ENCODE measurements at places on chromosomes 7 and 10.

DNA sequence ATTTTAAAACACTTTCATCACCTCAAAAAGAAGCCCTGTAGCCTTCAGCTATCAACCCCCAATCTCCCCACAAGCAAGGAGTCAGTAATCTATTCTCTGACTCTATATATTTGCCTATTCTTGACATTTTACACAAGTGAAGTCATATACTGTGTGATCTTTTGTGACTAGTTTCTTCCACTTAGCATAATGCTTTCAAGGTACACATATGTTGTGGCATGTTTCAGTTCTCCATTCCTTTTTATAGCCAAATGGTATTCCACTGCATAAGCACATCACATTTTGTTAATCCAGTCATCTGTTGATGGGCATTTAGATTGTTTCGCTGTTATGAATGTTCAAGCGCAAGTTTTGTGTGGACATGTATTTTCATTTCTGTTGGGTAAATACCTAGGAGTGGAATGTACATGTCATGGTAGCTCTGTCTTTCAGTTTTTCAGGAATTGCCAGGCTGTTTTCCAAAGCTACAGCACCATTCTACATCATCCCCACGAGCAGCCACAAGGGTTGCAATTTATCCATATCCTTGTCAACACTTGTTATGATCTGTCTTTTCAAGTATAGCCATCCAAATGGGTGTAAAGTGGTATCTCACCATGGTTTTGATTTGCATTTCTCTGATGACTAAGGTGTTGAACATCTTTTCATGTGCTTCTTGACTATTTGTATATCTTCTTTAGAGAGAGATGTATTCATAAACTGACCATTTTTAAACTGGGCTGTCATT lies 405.6 kb downstream of the KCNMA1 start:
- DNase-seq = no peak

GRCh38 chr10:6748029-6748428 lies 168.0 kb upstream of the PRKCQ start:
- no peak for DNase-seq

GRCh38 chr10:100728928-100729861 lies 16.2 kb upstream of the PAX2 start:
- DNase-seq = no peak

DNA sequence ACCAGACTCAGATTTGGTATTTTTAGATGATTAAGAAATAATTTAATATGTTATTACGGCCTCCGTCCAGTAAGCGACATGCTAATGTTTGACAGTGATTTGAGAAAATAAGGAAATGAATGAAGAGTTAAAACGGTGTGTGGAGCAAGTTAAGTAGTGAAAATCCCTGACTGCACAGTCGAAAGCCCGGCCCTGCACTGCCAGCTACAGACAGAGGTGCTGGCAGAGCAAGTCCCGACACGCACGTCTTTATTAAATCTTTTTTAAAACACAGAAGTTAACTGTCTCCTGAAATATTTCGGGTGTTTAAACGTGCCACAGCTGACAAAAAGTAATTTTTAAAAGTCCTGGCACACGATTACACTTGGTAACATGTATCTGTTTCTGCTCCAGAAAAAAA lies 293.4 kb upstream of the RNF32 start:
- DNase-seq = no peak

DNA sequence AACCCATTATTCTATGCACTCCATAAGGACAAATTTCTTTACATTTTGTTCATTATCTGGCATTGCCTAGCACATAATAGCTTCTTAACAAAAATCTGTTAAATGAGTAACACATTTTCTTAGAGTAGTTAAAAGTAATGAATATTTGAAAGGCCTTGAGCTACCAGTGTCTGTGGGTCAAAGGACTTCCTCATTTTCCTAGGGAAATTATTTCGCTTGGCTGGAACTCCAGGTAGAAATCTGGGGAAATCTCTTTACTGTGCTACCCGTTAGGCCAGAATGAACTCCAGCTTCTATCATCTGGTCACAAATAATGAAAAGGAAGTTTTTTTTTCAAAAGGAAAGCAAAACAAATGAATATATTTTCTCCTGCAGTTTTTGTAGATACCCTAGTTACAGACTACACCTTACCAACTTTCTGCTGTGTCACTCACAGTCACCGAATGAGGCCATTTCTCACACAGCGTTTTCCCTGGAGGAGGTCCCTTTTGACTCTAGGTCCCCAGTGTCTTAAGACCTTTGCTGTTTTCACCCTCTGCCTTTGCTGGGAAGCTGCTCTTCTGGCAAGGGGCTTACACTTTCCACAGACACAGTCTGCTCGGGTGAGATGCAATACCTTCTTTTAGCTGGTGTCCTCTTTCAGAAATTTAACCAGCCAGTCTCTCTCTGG lies 1.6 kb downstream of the SAMD9L start:
- DNase-seq = no peak

GRCh38 chr10:78813998-78814399 lies 254.8 kb upstream of the ZMIZ1 start:
- DNase-seq = no peak

DNA sequence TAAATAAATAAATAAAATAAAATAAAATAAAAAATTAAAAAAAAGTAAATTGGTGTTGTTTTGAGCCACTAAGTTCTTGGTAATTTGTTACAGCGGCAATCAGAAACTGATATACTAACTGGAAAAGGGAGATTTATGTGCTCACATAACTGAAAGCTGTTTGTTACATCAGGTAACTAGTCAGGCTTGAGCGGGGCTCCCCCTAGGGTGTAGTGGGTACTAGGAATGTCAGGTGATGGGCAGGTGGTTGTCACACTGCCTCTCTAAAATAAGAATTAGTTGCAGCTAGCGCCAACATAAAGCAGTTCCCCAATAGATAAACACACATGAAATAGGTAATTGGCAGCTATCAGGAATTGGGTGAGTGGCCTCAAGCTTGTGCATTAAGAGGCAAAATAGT lies 1336.9 kb downstream of the XPNPEP1 start:
- DNase-seq = no peak

DNA sequence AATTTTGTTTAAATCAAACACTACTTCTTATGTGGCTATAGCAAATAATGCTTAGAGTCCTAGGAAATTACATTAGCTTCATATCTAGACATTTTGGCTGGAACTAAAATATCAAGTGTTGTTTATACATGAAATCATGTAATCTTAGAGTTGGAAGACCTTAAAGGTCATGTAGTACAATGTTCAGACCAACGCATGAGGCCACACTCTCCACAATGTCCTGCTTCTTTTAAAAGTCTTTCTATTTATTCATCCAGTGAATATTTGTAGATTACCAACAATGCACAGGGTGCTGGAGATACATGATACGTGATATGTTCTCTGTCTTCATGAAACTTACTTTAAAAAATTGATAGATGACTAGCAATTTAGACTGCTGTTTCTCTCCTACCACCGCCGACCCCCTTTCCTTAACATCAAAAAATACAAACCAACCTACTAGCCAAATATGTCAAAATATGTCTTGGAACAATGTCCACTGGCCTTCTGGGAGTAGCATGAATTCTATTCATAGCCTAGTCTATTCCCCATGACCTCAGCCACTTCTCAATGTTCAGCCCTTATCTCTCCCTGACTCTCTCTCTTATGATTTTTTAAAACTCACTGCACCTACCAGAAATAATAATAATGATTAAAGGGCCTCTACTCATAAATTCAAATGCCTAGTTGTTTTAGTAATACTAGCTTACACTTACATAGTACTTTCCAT lies 59.5 kb upstream of the CAV2 start:
- DNase-seq = no peak

- DNase-seq = no peak
Measured at GRCh38 chr10:38054361-38054797, 39.8 kb upstream of the ZNF37A start.

- no peak for DNase-seq
Measured at GRCh38 chr7:104967595-104967994, 46.4 kb upstream of the KMT2E start.

DNA sequence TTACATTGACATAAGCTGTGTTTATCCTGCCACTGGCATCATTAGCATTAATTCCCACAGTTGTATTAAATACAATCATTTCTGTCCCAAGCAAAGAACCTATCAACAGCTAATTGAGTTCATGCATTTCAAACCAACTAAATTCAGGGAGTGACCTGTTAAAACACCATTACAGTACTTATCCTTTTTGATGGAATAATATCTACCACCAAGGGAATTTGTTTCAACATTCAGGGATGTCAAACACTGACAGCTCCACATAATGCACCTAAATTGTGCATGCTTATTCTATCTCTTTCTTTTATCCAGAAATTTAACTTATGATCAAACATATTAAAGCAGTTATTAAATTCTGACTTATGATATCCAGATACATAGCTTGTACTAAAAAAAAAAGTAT lies 136.8 kb downstream of the NSUN6 start:
- no peak for DNase-seq

DNA sequence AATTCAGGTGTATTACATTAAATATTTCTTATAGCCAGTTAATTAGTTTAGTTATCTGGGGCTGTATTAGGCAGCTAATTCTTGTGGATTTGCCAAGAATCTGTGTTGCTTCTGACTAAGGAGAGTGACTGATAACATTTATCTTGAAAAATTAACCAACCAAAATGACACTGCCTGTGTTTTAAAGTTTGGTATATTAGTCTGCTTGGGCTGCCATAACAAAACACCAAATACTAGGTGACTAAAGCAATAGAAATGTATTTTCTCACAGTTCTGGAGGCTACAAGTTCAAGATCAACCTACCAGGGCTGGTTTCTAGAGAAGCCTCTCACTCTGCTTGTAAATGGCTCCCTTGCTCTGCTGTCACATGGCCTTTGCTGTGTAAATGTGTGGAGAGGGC lies 12.9 kb downstream of the EXOC4 start:
- DNase-seq = no peak

DNA sequence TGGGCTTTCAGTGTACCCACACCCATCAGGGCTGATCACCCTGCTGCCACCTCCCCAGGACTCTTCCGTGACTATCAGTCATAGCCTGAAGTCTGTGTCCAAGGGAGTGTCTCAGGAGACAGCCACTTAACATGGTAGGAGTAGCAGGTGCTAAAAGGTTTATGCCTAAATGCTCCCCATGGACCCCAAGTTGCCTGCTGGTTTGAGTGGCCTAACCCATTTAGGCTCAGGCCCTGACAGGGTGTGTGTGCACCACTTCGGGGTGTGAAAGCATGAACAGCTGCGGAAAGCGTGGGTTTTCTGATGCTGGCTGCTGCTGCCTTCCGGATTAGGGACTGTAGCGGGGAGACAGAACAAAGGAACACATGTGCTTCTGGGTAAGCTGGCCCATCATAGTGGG lies 93.2 kb upstream of the SAMD8 start:
- no peak for DNase-seq

GRCh38 chr10:110803830-110804338 lies 67.8 kb upstream of the PDCD4 start:
- no peak for DNase-seq

- no peak for DNase-seq
Measured at GRCh38 chr10:117134056-117134305, 4.1 kb downstream of the VAX1 start.

- DNase-seq = no peak
Measured at GRCh38 chr10:131034451-131034850, 277.1 kb downstream of the TCERG1L start.

- DNase-seq = no peak
Measured at GRCh38 chr7:137772748-137773147, 74.0 kb downstream of the DGKI start.

DNA sequence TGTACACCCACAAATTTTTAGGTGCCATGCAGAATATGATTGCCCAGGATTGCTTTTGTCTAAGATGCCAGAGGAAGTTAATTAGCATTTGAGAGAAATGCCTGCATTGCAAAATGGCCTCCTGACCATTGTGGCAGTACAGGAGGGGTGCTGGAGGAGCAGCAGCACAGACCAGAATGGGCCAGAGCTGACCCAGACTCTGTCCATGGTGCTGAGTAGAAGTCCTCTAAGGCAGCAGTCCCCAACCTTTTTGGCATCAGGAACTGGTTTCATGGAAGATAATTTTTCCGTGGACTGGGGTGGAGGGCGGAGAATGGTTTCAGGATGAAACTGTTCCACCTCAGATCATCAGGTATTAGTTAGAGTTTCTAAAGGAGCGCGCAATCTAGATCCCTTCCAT lies 217.8 kb upstream of the AGK start:
- DNase-seq = no peak

DNA sequence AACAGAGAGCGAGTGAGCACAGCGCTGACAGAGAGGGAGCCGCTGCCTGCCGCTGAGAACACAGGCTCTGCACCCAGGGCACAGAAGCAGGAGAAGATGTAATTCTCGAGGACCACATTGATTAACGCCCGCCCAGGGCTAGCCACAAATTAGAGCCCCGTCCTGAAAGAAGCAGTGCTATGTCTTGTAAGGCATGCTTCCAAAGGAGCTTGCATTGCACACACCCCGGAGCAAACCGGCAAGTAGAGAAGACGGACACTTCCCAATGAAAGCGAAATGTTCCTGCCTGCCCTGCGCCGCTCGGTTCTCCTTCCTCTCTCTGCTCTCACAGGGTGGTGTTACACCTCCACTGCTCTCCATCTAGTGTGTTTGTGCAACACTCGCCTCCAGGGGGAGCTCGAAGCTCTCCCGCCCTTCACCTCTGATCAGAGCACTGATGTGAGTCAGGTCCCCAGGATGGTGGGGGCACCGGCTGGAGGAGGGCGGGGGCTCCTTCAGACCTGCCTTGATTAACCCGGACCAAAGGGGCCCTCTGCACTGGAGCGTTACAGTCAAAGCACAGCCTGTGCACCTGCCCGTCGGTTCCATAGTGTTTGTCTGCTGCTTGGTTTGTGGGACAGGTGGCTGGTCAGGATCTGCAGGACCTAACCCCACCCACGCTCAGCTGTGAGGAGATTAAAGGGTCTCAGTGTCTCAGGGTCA lies 316.5 kb downstream of the ADARB2 start:
- DNase-seq = peak; percentile 13

DNA sequence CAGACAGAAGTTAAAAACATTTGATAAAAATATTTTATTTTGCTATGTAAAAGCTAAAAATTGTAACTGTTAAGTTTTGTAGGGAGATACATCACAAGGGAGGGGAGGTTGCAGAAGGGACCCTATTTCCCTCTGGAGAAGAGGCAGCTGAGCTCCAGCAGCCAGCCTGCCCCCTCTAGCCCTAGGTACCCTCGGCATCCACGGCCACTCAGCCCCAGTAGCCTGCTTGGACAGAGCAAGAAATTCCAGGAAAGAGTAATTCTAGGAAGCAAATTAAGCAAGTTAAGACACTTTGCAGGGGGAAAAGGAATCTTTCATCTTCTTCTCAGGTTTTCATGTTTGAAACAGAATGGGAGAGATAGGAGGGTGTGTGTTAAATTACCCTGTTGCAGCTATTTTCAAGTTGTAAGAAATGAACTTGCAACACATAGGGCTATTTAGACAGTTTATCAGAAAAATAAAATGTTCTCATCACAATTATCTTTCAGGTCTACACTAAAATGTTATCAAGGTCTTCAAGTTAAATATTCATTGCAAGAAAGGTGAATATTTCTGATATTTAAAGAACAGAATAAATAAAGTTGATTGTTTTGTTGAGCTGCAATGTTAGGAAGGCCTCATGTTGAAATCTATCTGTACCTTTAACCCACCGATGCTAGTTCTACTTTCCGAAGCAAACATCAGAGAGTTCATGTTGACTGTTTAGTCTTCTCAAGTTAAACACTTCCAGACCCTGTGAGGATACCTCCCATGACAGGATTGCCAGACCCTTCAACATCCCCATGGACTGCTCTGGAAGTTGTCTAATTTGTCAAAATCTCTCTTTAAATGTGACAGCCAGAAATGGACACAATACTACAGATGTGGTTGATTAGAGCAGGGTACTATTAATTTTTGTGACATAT lies 5.5 kb downstream of the SGCE start:
- no peak for DNase-seq

Data from T-helper 9 cell (primary cell).